Muscle of leg (tissue), 16 donors: ENCODE measurements at places on chromosomes 11 and 22.

GRCh38 chr22:28920757-28921584 is 37.6 kb downstream of the ZNRF3 start:
- no peak for DNase-seq

DNA sequence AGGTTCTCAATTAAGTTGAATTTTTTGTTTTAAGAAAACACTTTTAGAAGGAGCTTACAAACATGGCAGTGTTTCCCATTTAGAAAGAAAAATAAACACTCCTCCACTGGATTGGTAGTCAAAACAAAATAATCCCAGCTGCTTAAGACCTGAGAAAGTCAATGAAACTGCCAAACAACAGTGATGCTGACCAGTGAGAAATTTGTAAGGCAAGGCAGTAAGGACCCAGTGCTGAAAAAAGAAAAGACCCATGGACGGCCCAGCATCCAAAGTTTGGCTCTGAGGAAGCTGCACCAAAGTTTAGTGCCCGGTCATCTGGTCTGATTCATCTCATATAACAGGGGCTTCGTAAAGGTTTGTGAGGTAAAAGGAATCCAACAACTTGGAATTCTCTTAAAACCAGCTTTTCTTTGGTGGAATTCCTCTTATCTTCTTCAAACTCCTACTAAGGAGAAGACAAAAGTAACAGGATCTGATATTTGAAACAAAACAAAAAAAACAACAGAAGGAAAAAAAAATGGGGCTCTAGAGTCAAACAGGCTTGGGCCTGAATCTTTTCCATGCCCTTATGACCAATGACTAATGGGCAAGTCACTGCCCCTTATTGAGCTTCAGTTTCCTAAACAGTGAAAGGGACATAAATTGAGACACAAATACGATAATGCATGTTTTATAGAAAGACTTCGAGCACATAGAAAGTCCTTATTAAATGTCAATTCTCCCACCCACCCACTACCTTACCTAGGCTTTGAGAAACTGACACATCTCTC is 383.0 kb upstream of the NARS2 start:
- no peak for DNase-seq

DNA sequence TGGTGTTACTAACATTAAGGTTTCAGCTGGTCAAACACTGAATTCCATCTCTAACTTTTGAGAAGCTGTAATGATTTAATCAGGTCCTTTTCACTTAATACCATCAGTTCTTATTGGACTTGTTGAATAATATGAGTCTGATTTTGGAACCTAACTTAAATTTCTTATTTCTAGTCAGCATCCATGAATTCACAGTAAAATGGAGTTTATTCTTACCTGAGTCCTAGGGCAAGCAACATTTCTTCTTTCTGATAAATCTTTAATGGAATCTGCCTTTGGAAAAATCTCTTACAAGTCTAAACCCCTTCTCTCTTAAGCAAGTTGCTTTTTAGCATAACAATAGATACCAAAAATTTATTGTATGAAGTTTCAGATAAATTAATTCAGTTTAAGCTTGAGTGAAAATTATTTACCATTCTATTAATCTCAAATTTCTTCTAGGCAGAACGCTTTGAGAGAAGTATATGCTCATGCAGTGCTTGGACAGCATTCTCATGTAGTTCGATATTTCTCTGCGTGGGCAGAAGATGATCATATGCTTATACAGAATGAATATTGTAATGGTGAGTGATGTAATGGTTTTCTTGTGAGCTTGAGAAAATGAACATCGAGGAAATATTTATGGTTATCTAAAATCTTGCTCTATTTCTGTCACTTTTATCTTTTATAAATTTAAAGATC is 3.4 kb downstream of the WEE1 start:
- peak; percentile 62 for DNase-seq

GRCh38 chr11:64839887-64840782 is 4.3 kb downstream of the CDC42BPG start:
- no peak for DNase-seq

DNA sequence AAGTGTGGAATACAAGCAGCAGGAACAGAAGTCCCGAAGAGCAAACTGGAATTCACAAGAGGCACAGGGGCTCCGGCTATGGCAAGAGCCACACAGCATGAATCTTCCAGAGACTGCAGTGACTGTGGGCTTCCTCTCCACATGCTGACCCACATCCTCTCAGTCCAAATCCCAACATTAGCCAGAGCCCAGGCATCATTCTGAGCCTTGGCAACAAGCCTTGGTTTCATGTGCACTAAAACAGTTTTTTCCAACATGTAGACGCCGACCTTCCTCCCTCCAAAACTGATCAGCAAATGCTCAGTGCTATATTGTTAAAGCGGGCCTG is 91.7 kb upstream of the CSNK2A3 start:
- peak; percentile 55 for DNase-seq
